ENCODE measurements at places on chromosomes 7 and 10.

DNA sequence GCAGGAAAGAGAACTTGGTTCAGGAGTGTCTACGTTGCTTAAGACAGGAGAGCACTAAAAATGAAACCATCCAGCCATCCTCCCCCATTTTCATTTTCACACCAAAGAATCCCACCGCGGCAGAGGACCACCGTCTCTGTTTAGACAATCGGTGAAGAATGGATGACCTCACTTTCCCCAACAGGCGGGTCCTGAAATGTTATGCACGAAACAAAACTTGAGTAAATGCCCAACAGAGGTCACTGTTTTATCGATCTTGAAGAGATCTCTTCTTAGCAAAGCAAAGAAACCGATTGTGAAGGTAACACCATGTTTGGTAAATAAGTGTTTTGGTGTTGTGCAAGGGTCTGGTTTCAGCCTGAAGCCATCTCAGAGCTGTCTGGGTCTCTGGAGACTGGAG is 1.4 kb upstream of the IL6 start:
- no peak for DNase-seq

DNA sequence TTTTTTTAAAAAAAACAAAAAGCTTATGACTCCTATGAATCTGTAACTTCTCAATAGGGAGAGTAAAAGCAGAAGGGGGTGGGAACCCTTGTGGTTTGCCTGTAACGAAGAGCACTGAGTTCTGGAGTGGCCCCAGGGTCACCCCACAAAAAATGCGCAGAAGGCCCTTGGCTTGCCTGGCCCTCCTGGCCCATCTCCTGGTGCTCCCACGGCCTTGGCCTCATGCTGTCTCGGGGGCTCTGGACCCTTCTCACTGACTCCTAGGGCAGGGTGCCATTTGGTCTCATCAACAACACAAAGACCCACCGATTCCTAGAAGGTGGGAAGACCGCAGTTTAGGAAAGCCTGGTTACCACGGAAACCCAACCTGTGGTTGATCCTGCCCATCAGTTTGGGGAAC is 40.8 kb downstream of the ZNF467 start:
- DNase-seq: no peak

DNA sequence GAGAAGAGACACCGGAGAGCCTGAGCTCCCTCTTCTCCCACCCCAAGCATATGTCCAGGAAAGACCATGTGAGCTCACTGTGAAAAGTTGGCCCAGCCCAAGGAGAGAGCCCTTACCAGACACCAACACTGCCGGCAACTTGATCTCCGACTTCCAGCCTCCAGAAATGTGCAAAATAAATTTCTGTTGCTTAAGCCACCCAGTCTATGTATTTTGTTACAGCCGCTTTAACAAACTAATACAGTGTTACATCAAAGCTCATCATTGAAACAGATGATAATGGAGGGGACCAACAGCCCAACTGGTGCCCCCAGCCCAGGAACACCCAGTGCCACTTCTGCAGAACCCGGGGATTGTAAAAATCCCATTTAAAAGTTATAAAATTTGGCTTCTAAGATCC is 18.9 kb downstream of the RGR start:
- DNase-seq: no peak

DNA sequence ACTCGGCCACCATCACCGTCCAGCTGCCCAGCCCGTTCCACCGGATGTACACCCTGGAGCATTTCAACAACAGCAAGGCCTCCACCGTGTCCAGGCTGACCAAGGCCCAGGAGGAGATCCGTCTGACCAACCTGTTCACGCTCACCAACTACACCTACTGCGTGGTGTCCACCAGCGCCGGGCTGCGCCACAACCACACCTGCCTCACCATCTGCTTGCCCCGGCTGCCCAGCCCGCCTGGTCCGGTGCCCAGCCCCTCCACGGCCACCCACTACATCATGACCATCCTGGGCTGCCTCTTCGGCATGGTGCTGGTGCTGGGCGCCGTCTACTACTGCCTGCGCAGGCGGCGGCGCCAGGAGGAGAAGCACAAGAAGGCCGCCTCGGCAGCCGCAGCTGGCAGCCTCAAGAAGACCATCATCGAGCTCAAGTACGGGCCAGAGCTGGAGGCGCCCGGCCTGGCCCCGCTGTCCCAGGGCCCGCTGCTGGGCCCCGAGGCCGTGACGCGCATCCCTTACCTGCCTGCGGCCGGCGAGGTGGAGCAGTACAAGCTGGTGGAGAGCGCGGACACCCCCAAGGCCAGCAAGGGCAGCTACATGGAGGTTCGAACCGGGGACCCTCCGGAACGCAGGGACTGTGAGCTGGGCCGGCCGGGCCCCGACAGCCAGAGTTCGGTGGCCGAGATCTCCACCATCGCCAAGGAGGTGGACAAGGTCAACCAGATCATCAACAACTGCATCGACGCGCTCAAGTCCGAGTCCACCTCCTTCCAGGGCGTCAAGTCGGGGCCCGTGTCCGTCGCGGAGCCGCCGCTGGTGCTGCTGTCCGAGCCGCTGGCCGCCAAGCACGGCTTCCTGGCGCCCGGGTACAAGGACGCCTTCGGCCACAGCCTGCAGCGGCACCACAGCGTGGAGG is 75.8 kb downstream of the ELFN1 start:
- DNase-seq: no peak

GRCh38 chr7:147903536-147904218 is 686.9 kb upstream of the C7orf33 start:
- no peak for DNase-seq

- DNase-seq: no peak
Measured at GRCh38 chr7:13743226-13743625, 246.2 kb downstream of the ETV1 start.

GRCh38 chr7:6545398-6546126 is 5.7 kb downstream of the GRID2IP start:
- no peak for DNase-seq

- DNase-seq: no peak
Measured at GRCh38 chr10:63161592-63161991, 28.5 kb downstream of the NRBF2 start.

DNA sequence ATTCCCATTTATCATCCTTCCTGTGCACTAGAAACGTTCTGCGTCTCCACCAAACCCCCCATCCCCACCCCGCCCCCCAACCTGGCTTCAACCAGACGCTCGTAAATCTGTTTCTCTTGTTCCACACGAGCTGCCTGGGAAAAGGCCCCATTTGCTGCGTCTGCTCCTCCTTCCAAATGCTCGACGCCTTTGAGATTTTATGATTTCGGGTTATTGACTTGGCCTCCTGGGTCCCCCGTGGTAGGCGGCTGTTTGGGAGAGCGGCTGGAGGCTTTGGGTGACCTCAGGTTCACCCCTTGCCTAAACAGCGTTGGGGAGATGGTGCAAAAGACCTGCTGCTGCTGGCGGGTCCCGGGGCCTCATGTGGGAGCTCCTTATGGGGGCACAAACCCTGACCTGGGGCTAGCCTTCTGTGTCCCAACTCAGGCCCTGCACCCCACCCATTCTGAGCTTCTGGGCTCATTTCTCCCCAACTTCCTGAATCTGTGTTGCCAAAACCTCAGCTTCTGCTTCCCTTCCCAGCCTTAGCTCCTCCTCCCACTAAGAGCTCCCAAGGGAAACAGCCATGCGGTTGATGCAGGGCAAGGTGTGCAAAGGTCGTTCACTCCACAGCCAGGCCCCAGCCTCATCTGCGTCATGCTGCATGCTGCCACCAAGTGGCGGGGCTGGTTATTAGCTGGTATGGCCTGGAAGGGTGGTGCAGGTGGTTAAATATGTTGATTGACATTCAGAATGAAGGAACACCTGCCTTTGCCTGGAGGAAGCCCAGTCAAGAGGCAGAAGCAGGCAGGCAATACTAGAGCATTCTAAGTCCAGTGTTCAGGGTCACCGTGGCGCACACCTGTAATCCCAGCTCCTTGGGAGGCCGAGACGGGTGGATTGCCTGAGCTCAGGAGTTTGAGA is 49.1 kb upstream of the ELN start:
- no peak for DNase-seq

- no peak for DNase-seq
Measured at GRCh38 chr7:29622335-29623265, 59.0 kb downstream of the PRR15 start.

DNA sequence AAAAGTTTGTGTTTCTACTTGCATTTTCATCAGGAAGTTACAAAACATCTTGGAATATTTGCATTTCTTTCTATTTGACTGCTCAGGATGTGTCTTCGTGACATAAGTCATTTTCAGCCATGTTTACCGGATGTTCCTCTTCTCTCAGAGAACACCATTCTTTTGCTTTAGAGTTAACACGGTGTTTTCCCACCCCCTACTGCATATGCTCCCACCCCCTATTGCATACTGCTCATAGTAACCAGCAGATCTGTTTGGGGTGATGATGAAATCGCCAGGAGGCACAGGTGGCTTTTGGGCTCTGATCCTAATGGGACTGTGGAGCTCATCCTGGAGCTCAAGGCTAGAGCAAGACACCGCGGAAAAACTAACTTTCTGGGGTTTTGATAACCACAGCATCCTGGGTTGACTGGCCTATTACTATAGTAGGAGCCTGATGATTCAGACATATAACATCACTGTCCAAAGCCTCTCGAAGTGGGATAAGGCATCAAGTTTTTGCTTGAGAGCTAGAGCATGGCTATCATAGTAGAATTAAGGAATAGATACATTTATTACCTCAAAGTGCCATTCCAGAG is 65.1 kb upstream of the BET1 start:
- DNase-seq: no peak

Data from activated T-cell treated with anti-CD3 and anti-CD28 coated beads for 24 hours (primary cell).